ENCODE measurements at places on chromosomes 11 and 22. TPM values are rescaled to one million over a fixed set of nuclear protein-coding genes. Genes with fewer than 3 reads are reported as not detected.

The TRIM51 gene
- not detected for total RNA-seq

The TRIM49 gene
- total RNA-seq = not detected

The ELFN2 gene
- 1.9 TPM for total RNA-seq

The MMP12 gene
- not detected for total RNA-seq

The PRRG4 gene
- 9.8 TPM for total RNA-seq

The HEPHL1 gene
- total RNA-seq = 2.2 TPM

The ART1 gene
- not detected for total RNA-seq

The VWCE gene
- under 0.01 TPM for total RNA-seq

The BTG4 gene
- total RNA-seq = not detected

The DRD4 gene
- not detected for total RNA-seq

The MTA2 gene
- 141 TPM for total RNA-seq

The PATL1 gene
- 4.0 TPM for total RNA-seq

The C11orf58 gene
- total RNA-seq = 130 TPM

The OR56A3 gene
- total RNA-seq = not detected

The ARL14EP gene
- total RNA-seq = 13.3 TPM

The RCN1 gene
- total RNA-seq = 172 TPM

The TMEM151A gene
- not detected for total RNA-seq

The ANGPTL5 gene
- not detected for total RNA-seq

The BRSK2 gene
- total RNA-seq = not detected

The PRAME gene
- total RNA-seq = not detected

The OR52A1 gene
- under 0.01 TPM for total RNA-seq

The P4HA3 gene
- total RNA-seq = not detected

The CTSF gene
- 3.2 TPM for total RNA-seq

The OR56B4 gene
- total RNA-seq = not detected

The CATSPER1 gene
- not detected for total RNA-seq

The OTOG gene
- total RNA-seq = under 0.01 TPM

The NLRP14 gene
- total RNA-seq = 0.24 TPM
